Activated CD4-positive, alpha-beta T cell treated with anti-CD3 and anti-CD28 coated beads, Interleukin-2, amount 10 ng/mL, durations not matched to agents 7 days and 5 days (primary cell): ENCODE measurements at places on chromosomes 1 and 21.
A peak's percentile ranks its signal among the peaks of the same experiment; 100 is the strongest.

GRCh38 chr1:16048573-16049189 is 5.1 kb downstream of the CLCNKB start:
- DNase-seq: no peak

DNA sequence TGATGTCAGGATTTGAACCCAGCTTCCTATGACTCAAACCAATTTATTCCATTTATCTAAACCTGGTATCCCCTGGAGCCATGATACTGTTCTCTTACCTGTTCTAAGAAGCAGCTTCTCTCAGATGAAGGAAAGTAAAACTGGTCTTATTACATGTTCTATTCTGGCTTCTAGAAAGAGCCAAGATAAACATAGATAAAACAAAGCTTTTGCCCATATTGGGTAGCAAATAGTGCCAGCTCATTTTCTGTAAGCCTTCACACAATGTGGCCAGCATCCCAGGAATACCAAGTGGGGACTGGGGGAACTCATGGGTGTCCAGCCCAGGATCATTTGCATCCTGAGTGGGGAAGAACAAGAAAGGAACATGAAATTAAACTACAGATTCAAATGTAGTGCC is 53.5 kb upstream of the EPHA8 start:
- DNase-seq: no peak

GRCh38 chr1:228147151-228147693 is 2.5 kb upstream of the GJC2 start:
- no peak for DNase-seq

DNA sequence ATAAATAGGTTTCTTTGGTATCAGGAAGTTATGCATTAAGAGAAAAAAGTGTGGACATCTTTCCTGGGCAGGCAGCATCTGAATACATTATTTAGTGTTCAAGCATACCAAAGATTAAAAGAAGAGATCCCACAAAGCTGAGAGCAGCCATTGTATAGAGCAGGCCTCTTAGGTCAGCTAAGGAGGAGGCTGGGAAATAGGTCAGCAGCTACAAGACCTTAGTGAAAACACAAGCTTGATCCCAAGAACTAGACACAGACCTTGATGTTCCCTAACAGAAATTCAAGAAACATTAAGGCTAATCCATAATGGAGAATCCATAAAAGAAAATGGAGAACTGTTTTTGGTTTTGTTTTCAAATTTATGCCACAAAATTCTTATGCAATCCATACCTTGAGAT is 135.3 kb upstream of the DPT start:
- DNase-seq: no peak

GRCh38 chr1:197783510-197783948 is 8.2 kb upstream of the DENND1B start:
- DNase-seq: no peak

- no peak for DNase-seq
Measured at GRCh38 chr1:9473032-9473807, 66.0 kb upstream of the SLC25A33 start.

- no peak for DNase-seq
Measured at GRCh38 chr1:215508311-215508710, 58.8 kb upstream of the KCTD3 start.

- no peak for DNase-seq
Measured at GRCh38 chr1:24091971-24092482, 19.9 kb downstream of the MYOM3 start.

DNA sequence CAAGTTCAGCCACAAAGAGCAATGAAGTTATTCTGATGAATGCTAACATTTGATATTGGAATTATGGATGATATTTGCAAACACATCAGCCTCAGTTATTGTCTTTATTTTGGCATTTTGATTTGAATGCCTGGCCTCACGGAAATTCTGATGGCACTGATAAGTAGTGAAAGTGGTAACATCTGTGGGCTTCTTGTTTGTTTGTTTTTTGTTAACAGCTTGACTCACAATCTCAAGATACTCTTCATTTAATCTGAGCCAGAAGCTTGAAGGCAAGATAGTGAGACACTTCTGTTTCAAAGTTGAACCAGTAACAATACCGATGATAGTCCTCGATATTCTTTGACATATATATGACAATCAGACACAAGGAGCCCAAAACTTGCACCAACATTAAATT is 182.9 kb upstream of the NFIA start:
- no peak for DNase-seq

DNA sequence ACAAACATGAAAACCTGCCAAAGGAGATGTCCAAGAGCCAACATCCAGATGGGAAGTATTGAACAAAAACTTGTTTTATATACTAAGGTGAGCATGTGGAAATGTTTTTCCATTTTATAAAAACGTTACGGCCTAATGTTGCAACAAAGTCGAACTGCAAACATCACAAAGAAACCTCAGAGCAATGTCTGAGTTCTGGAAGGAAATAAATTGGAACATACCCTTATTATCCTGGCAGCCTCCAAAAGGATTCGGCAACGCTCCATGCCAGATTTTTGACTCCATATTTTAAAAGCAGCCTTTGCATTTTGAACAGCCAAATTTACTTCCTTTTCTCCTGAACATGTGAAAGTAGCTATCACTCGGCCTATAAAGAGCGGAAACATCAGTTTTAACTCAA is 3.3 kb downstream of the ALDH9A1 start:
- DNase-seq: no peak

DNA sequence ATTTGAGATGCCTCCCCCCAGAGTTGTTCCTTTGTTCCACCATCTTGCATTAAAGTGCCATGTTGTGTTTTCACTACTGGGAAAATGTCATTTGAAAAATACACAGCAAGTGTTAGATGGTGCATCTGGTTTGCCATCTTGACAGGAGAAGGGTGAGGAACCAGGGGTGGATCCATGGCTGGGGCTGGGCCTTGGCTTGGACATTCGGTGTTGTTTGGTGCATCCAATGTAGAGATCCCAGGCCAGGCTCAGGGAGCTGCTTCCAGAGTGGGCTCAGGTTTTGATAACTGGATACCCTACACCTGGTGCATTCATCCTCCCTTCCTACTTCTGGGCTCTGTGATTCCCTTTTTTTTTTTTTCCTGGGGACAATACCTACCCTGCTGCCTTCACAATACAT is 103.5 kb downstream of the UCK2 start:
- DNase-seq: no peak

GRCh38 chr1:175530183-175530582 is 213.2 kb downstream of the TNR start:
- DNase-seq: no peak

DNA sequence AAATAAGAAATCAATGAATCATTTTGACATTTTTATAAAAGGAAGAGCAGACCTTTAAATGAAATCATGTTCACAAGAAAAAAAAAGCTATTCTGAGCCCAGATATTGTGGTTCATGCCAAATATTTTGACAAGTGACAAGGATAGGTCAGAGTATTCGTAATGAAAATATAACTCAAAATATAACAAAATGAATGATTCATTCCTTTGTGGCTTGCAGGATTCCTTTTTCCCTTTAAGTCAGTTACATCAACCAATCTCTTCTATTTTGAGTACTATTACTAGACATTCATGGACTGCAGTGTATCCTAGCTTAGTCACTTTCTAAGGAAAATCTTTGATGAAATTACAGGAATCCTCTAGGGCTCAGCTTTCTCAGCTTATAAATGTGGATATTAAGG is 188.7 kb downstream of the COL11A1 start:
- no peak for DNase-seq

GRCh38 chr1:179881642-179882252 is 338 bp upstream of the TOR1AIP1 start:
- no peak for DNase-seq

- no peak for DNase-seq
Measured at GRCh38 chr21:42584296-42584641, 69.2 kb upstream of the PDE9A start.

GRCh38 chr1:3858231-3858981 is 1.1 kb downstream of the DFFB start:
- DNase-seq: peak; percentile 11

GRCh38 chr1:58107943-58108342 is 438.6 kb downstream of the OMA1 start:
- no peak for DNase-seq

DNA sequence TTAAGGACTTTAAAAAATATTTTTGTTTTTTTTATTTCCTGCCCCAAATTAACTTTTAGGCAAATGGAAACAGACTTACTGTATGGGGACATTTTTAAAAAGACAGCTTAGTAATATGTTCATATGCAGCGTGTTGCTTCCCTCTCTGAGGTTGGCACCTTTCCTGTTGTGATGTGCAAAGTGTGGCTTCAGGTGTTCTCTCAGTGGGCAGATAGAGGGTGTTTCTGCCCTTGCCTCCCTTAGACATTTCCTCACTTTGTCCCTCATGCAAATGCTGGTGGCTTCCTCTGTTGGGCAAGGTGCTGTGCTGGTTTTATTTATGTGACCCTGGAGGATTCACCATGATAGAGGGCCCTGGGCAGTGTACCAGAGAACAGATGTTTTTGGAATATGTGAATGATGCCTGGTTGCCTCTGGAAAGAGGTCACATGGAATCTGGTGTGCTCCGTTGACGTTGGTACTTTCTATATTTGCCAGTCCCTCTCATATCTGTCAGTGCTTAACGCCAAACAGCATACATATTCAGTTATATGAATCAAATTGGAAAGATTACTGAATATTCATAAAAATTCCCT is 123.5 kb downstream of the PATJ start:
- DNase-seq: no peak

GRCh38 chr1:246760422-246761347 is 36.5 kb downstream of the SCCPDH start:
- no peak for DNase-seq
